ENCODE measurements at places on chromosomes 11 and 22.

- DNase-seq, result no peak
These were observed 72.4 kb upstream of the FGF3 start for GRCh38 chr11:69891421-69892236.

DNA sequence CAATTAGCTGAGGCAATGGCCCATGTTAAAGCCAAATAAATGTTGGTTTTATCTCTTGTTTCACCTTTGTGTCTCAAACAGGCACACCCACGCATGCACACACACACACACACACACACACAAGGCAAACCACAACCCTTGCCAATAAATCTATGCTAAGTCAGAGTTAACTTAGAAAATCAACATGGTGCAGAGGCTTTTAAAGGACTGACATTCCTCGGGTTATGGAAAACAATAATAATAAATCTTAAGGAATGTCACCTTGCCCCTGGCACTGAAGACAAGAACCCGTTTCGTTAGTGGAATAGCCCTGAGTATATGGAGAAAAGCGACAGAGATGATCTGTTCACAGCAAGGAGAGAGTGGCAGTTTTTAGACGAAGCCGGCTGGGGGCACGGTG, 326.3 kb downstream of the NTM start:
- no peak for DNase-seq

DNA sequence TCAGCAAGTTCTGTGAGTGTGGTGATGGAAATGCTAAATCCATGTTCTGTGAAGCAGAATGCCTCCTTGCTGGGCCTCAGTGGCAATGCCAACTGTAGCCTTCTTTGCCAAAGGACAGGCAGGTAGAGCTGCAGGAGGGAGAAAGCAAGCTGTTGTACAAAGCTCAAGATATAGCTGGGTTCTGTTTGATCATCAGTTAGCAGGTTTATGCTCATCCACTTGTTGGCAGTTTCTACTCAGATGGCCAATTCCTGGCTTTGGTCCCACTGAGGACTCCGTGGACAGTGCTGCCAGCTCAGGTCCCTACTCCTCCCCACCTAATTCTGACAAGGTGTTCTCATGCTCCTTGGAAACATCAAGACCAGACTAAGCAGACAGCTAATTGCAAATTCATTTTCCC, 65.1 kb downstream of the PRSS23 start:
- no peak for DNase-seq

DNA sequence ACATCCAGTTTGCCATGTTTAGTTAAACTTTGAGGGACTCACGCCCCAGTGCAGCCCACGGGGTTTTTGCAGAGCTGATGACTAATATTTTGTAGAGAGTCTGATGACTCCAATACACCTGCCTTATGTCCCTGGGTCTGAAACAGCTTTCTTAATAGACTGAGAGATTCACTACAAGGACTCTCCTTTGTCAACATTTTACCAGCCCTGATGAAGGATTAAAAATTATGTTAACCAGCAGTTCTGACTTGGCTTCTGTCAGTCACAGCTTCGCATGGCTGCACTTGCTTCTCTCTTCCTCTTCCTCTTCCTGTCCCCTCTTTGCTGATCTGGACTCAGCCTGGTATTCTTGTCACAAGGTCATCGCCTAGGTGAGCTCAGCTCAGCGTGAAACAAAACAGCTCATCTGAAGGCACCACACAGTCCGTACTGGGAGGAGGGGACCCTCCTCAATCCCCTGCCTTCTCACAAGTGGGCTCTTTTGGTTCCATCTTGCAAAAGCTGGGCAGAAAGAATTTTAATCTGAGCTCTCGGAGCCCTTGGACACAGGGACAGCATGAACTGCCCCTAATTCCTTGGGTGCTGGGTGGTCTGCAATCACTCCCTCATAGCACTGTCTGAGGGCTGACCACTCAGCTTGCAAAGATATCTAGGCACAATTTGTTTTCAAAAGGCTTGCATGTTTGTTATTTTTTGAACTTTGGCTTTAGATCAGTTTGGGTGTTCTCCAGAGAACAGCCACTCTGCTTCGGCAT, 38.1 kb upstream of the POU2AF1 start:
- DNase-seq, result no peak

DNA sequence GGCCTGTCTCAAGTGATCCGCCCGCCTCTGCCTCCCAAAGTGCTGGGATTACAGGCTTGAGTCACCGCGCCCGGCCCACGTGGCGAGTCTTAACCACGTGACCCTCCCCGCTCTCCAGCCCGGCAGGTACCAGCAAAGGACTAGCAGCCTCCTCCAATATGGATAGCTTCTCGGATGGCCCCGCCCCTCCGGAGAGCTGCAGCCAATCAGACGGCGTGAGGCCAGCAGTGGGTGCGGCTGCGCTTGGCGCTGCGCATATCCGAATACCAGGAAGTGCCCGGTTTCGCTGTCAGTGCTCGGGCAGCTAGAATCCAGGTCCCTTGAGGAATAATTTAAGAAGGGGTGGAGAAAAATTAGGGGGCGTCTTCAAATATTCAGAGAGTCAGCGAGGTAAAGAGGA, 14.7 kb upstream of the PISD start:
- DNase-seq, result no peak

DNA sequence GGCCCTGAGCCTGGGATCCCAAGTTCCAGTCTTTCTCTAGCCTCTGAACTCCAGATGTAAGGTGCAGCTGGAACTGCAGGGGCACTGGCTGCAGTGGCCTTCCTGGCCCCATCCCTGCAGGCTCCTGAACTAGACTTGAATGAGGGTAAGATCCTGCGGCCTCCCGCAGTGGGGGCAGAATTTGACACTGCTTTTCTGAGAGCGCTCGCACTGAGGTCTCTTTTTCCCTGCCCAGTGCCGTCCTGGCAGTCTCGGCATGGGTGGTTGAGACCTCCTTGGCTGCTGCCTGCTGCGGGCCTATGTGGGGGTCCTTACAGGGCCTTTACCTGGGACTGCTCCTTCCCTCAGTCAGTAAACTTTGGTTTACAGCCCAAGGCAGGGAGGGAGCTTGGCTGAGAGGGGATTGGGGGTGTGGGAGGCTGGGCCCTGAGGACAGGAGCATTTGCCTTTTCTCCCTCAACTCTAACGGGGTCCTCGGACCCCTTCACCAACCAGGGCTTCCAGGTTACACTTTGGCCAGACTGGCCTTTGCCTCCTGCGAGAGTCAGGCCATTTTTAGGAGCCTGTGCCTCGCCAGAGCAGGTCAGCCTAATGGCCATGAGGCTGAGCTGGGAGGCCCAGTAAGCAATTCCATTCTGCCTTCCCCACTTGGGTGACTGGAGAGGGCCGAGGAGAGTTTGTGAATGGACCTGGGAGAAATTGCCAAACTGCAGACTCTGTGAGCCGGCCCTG, 35.4 kb downstream of the FAM83F start:
- no peak for DNase-seq

All from NCI-H446 (cell line).